B cell (primary cell): ENCODE measurements at places on chromosomes 16 and 17. TPM values are rescaled to one million over a fixed set of nuclear protein-coding genes. Genes with fewer than 3 reads are reported as not detected.
A peak's percentile ranks its signal among the peaks of the same experiment; 100 is the strongest.

Gene CD7
- 0.58 and 0.67 TPM in 2 replicates for total RNA-seq

Gene SRSF1
- 221 and 250 TPM in 2 replicates for total RNA-seq

Gene QRICH2
- 4.2 and 4.4 TPM in 2 replicates for total RNA-seq

Gene SMPD3
- 1.2 and 1.3 TPM in 2 replicates for total RNA-seq

Gene ODAD4
- 0.27 and 0.56 TPM in 2 replicates for total RNA-seq

Gene C16orf74
- total RNA-seq: 83.3 and 92.6 TPM in 2 replicates

Gene PSMC3IP
- total RNA-seq: 7.9 and 10.4 TPM in 2 replicates

Gene TMEM235
- total RNA-seq: not detected in 2 replicates

Gene CTRL
- 5.8 and 8.1 TPM in 2 replicates for total RNA-seq

DNA sequence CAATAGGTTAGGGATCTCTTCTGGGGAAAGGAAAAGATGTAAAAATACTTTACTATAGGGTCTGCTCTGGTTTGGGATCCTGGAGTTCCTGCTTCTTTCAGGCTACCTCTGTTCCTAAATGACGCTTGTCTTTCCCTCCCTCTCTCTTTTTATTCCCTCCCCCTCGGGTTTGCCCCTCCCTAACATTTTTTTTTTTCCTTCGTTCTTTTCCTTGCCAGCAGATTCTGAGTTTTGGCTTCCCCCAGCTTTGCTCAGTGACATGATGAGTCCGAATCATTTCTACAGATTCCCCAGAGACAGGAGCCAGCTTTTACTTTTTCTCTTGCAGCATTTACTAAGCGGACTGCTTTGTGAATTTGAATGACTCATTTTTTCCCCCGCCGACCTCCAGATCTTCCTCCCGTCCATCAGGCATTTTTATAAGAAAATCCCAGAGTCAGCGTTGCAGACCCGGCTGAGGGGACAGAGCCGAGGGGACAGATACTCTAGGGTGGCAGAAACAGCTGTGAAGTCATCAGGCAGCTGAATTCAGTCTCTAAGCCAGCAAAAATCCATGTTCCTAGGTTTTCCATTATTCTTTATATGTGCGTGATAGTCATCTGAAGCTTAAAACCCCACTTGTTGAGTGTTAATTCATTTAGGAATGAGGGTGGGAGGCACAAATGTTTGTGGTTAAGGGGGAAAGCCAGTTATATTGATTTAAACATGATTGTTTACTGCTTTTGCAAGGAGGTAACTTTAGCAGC lies at the start of gene TMEM100:
TMEM100 (minus strand) TSS at position 123 of the 746 bp plus-strand sequence. CDS start 1,794 bp downstream, outside the sequence.
- no peak within 1 kb of the TSS for H3K4me3 ChIP-seq
- peaks cover 5% of the 10 kb centered on the region for H3K4me1 ChIP-seq
- H3K27me3 ChIP-seq: no peaks in the 10 kb centered on the region

DNA sequence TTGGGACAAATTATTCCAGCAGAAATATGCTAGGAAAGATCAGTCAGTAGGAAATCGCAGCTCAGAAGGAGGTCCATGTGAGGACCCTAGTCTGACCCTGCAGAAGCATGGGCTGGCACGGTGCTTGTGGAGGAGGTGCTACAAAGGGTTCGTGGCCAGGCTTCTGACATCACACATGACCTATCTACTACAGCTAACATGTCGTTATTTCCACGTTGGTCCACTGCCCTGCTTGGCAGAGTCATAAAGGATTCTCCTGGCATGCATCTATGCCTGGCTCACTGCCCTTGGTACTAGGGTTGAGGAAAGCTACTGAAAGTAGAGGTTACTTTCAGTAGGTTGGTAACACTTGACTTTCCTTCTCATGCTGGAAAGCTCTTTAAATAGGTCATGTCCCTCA lies 118.1 kb upstream of the SHISA6 start:
- no peaks in the 10 kb centered on the region for H3K4me1 ChIP-seq
- H3K4me3 ChIP-seq: no peak overlapping the region
- H3K27ac ChIP-seq: no peak overlapping the region
- H3K36me3 ChIP-seq: no peaks in the 10 kb centered on the region
- H3K27me3 ChIP-seq: no peaks in the 10 kb centered on the region

- H3K4me3 ChIP-seq: no peak overlapping the region
- no peaks in the 10 kb centered on the region for H3K27me3 ChIP-seq
- DNase-seq: no peak
- no peak overlapping the region for H3K27ac ChIP-seq
- H3K36me3 ChIP-seq: no peaks in the 10 kb centered on the region
- peaks cover 5% of the 10 kb centered on the region for H3K4me1 ChIP-seq
Observed at GRCh38 chr17:50903604-50904517, 37.7 kb upstream of the TOB1 start.

DNA sequence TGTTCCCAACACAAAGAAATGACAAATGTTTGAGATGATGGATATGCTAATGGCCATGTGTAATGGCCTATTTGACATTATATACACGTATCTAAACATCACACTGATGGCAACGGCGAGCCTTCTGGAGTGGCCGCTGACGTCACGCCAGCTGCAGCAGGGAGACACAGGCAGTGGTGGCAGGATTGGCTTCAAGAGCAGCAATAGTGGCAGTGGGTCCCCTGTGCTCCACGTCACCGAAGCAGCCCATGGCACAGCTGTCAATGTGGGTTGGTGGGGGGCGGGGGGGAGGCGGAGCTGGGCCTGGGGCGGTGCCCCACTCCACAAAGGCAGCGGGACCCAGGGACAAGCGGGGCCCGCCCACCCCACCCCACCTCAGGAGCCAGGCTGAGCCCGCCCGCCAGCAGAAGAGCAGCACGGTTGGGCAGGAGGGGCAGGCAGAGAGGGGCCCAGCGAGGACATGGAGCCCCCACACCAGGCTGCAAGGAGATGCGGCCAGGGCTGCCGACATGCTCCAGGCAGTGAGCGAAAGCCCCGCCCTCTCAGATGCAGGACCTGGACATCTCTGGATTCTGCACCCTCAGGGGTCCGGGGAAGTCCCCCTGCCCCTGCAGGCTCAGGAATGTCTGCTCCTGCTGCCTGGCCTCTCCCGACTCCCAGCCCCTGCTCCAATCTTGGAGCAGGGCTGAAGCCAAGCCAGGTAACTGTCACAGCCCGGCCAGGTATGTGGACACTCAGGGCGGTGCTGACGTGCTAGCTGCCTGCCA lies 64.6 kb downstream of the USP32 start:
- H3K27me3 ChIP-seq: no peaks in the 10 kb centered on the region
- H3K4me1 ChIP-seq: no peaks in the 10 kb centered on the region
- H3K4me3 ChIP-seq: no peak overlapping the region
- no peak overlapping the region for H3K27ac ChIP-seq
- H3K36me3 ChIP-seq: peaks cover 9% of the 10 kb centered on the region

GRCh38 chr17:40779181-40779909 lies 3.0 kb downstream of the KRT27 start:
- no peaks in the 10 kb centered on the region for H3K36me3 ChIP-seq
- peaks cover 5% of the 10 kb centered on the region for H3K4me1 ChIP-seq
- no peak overlapping the region for H3K27ac ChIP-seq
- H3K27me3 ChIP-seq: peaks cover 19% of the 10 kb centered on the region
- peak; percentile 39 for DNase-seq

GRCh38 chr17:60391471-60392041 lies 377 bp downstream of the USP32 start:
- H3K4me1 ChIP-seq: peaks cover 38% of the 10 kb centered on the region
- H3K4me3 ChIP-seq: peak overlapping the region; percentile 87
- H3K36me3 ChIP-seq: no peaks in the 10 kb centered on the region

- H3K4me1 ChIP-seq: peaks cover 65% of the 10 kb centered on the region
- peak within 1 kb of the TSS; percentile 44 for H3K4me3 ChIP-seq
- H3K27me3 ChIP-seq: no peaks in the 10 kb centered on the region
- no peak within 1 kb of the TSS for H3K27ac ChIP-seq
Observed at GRCh38 chr16:89922884-89923639, at the start of gene TUBB3. TSS of gene TUBB3 (plus strand) at chr16:89923342. CDS start at chr16:89923402, 60 bp downstream.

GRCh38 chr17:66580956-66581391 lies 253.9 kb upstream of the CACNG5 start:
- H3K27me3 ChIP-seq: no peaks in the 10 kb centered on the region
- DNase-seq: no peak
- H3K4me1 ChIP-seq: no peaks in the 10 kb centered on the region
- no peak overlapping the region for H3K27ac ChIP-seq

- H3K27ac ChIP-seq: no peak overlapping the region
- H3K36me3 ChIP-seq: no peaks in the 10 kb centered on the region
- H3K27me3 ChIP-seq: no peaks in the 10 kb centered on the region
- H3K4me3 ChIP-seq: no peak overlapping the region
- H3K4me1 ChIP-seq: no peaks in the 10 kb centered on the region
Observed at GRCh38 chr17:17934806-17935205, 37.4 kb downstream of the TOM1L2 start.

- H3K4me3 ChIP-seq: no peak overlapping the region
- DNase-seq: peak; percentile 22
- no peak overlapping the region for H3K27ac ChIP-seq
- H3K36me3 ChIP-seq: no peaks in the 10 kb centered on the region
- no peaks in the 10 kb centered on the region for H3K4me1 ChIP-seq
Observed at GRCh38 chr16:56226845-56227525, 35.7 kb downstream of the GNAO1 start.

GRCh38 chr16:47672475-47672874 lies 211.3 kb downstream of the PHKB start:
- no peak overlapping the region for H3K4me3 ChIP-seq
- DNase-seq: no peak
- H3K36me3 ChIP-seq: no peaks in the 10 kb centered on the region
- H3K4me1 ChIP-seq: no peaks in the 10 kb centered on the region
- no peak overlapping the region for H3K27ac ChIP-seq

GRCh38 chr17:13671341-13671740 lies 69.6 kb upstream of the HS3ST3A1 start:
- H3K4me3 ChIP-seq: no peak overlapping the region
- H3K36me3 ChIP-seq: no peaks in the 10 kb centered on the region
- no peak overlapping the region for H3K27ac ChIP-seq
- H3K4me1 ChIP-seq: no peaks in the 10 kb centered on the region
- H3K27me3 ChIP-seq: no peaks in the 10 kb centered on the region

- H3K27ac ChIP-seq: no peak overlapping the region
- no peak for DNase-seq
- no peaks in the 10 kb centered on the region for H3K4me1 ChIP-seq
Observed at GRCh38 chr17:337022-337420, 15.6 kb downstream of the RPH3AL start.

GRCh38 chr16:17152311-17152710 lies 318.4 kb downstream of the XYLT1 start:
- H3K27ac ChIP-seq: no peak overlapping the region
- H3K4me3 ChIP-seq: no peak overlapping the region
- H3K27me3 ChIP-seq: no peaks in the 10 kb centered on the region

DNA sequence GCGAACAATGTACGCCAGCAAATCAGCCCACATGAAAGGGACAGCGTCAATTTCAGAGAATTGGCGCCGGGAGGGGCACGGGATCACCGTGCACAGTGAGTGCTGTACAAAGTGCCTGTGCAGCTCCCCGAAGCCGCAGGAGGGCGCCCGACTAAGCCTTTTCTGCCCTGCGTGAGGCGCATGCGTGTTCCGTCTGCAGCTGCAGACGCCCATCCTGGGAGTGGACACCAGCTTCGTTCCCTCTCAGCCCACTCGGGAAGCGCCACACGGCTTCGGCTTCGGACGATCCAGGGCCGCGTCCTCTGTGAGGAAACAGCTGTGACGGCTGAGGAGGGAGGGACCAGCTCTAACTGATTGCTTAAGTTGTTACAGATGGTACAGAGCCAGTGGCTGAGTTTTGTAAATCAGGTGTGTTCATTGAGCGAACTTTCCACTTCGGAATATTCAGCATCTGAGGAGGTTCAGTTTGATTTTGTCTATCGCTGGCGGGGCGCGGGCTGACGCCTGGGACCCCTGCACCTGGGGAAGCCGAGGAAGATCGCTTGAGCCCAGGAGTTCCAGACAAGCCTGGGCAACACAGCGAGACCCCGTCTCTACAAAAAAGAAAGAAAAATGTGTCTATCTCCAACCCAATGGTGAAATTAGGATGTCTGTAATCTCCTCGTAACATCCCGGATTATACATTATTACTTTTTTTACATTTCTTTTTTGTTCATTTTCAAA lies 15.4 kb upstream of the ZNF287 start:
- H3K36me3 ChIP-seq: no peaks in the 10 kb centered on the region
- peaks cover 17% of the 10 kb centered on the region for H3K4me1 ChIP-seq
- DNase-seq: peak; percentile 86

DNA sequence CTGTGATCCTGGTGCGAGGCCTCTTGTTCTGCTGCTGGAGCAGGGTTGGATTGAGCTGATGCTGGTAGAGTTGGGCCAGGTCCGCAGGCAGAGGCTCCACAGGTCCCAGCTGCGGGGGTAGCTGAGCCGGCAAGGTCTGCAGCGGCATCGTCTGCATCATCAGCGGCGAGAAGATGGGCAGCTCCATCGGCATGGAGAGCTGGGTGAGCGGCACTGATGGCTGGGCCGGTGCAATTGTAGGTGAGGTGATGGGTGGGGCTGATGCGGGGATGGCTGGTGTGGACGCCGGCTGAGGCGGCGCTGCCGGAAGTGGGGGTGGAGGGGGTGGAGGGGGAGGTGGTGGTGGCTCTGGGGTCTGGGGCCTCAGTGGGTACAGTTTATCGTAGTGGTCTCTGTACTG lies 251.7 kb downstream of the ZFHX3 start:
- DNase-seq: no peak
- H3K27ac ChIP-seq: no peak overlapping the region
- no peak overlapping the region for H3K4me3 ChIP-seq
- no peaks in the 10 kb centered on the region for H3K36me3 ChIP-seq

- H3K27me3 ChIP-seq: no peaks in the 10 kb centered on the region
- H3K4me3 ChIP-seq: no peak overlapping the region
- peaks cover 52% of the 10 kb centered on the region for H3K4me1 ChIP-seq
Observed at GRCh38 chr17:67830440-67830839, 5.1 kb downstream of the BPTF start.

- H3K36me3 ChIP-seq: no peaks in the 10 kb centered on the region
- H3K27ac ChIP-seq: no peak overlapping the region
- H3K4me1 ChIP-seq: peaks cover 11% of the 10 kb centered on the region
Observed at GRCh38 chr16:17965133-17965900, 371.2 kb downstream of the NPIPA8 start.

DNA sequence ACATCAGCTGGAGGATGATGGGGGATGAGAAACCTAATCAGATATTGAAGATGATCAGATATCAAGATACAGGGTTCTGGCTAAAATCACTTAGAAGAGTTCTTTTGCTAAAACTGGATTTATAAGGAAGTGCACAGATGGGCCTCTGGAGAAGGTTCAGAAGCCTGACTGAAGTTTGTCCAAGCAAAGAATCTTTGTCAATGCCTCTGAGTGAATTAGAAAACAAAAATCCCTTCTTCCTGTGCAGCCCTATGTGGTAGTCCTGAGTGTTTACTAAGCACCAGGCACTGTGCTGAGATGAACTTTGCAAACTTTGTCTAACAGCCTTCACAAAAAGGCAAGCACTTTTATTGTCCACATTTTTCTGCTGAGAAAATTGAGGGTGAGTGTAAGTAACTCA lies 11.4 kb upstream of the CENPV start:
- H3K27ac ChIP-seq: no peak overlapping the region
- H3K27me3 ChIP-seq: no peaks in the 10 kb centered on the region
- H3K36me3 ChIP-seq: no peaks in the 10 kb centered on the region
- H3K4me1 ChIP-seq: no peaks in the 10 kb centered on the region
- no peak for DNase-seq

- H3K4me3 ChIP-seq: no peak overlapping the region
- H3K27me3 ChIP-seq: no peaks in the 10 kb centered on the region
- DNase-seq: no peak
- H3K36me3 ChIP-seq: no peaks in the 10 kb centered on the region
Observed at GRCh38 chr16:65752522-65752844, 614.0 kb upstream of the CDH5 start.

- H3K36me3 ChIP-seq: no peaks in the 10 kb centered on the region
- H3K27me3 ChIP-seq: no peaks in the 10 kb centered on the region
- H3K27ac ChIP-seq: no peak overlapping the region
- no peaks in the 10 kb centered on the region for H3K4me1 ChIP-seq
Observed at GRCh38 chr17:77790143-77790829, 168.2 kb upstream of the TNRC6C start.

- H3K4me3 ChIP-seq: no peak overlapping the region
- no peaks in the 10 kb centered on the region for H3K36me3 ChIP-seq
- peaks cover 23% of the 10 kb centered on the region for H3K4me1 ChIP-seq
- no peaks in the 10 kb centered on the region for H3K27me3 ChIP-seq
- no peak overlapping the region for H3K27ac ChIP-seq
Observed at GRCh38 chr17:77385750-77386501, 245.2 kb downstream of the SEC14L1 start.
